ENCODE measurements at places on chromosomes 6 and 20. TPM values are rescaled to one million over a fixed set of nuclear protein-coding genes. Genes with fewer than 3 reads are reported as not detected.

DNA sequence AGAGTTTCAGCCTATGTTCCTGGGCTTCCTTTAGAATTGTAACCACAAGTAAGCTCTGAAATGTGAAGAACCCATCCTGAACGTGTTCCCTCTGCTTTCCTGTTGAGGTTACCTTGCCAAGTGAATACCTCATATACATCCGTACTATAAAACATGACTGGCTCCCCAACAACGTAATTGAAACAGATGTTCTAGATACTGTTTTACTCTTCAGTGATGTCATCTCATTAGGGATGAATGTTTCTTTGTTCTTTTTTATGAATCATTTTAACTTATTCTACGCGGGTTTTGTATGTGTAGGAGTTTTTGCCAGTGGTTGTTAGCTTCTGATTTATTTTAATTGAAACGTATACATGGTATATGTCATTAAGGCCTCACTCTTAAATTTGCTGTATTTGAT, 166.8 kb downstream of the SAMD5 start:
- DNase-seq, result no peak

GRCh38 chr6:106508834-106509233, 120.5 kb downstream of the RTN4IP1 start:
- DNase-seq, result no peak

DNA sequence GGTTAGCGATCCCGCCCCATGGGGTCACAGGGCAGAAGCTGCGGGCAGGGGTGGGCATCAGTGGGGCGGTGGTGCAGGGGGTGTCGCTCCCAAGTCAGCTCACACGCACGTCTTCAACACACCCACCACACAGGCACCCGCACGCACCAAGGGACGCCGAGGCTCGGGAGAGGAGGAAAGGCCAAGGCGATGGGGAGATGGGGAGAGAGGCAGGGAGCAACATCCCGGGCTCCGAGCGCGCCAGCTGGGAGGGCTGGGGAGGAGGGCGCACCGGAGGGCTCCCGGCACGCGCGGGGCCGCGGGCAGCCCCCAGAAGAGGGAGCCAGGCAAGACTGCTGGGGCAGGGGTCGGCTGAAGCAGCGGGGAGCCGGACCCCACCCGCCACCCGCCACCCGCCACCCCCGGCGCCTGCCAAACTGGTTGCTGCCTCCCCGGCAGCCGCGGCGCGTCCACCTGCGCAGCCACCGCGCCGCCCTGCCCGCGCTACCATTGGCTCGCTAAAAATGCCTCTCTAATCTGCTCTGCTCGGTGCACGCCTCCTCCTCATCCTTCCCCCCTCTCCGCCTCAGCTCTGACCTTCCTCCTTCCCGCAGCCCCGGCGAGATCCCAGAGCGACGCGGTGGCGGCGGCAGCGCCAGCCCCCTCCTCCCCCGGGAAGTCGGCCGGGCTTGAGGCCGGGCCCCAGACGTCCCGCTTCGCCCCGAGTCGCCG, at the start of gene PACSIN1:
Gene PACSIN1, plus strand, starts transcription at position 546 of the 711 bp plus-strand sequence. CDS start 60,230 bp downstream, outside the sequence.
- no peak for DNase-seq

DNA sequence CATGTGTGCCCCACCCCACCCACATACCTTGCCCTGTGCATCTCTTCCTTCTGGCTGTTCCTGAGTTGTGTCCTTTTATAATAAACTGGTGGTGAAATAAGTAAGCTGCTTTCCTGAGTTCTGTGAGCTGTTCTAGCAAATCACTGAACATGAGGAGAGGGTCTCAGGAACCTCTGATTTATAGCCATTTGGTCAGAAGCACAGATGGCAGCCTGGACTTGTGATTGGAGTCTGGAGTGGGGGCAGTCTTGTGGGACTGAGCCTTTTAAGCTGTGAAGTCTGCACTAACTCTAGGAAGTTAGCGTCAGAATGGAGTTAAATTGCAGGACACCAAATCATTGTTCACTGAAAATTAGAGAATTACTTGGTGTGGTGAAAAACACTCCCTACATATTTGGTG, 245.4 kb downstream of the LRFN2 start:
- DNase-seq, result no peak

- DNase-seq, result no peak
Observed at GRCh38 chr20:59124296-59125029, 39.2 kb upstream of the ZNF831 start.

The CTAGE9 gene
- total RNA-seq, result not detected

The NT5E gene
- total RNA-seq, result 6.4 TPM

The SPATA25 gene
- total RNA-seq, result 7.6 TPM

DNA sequence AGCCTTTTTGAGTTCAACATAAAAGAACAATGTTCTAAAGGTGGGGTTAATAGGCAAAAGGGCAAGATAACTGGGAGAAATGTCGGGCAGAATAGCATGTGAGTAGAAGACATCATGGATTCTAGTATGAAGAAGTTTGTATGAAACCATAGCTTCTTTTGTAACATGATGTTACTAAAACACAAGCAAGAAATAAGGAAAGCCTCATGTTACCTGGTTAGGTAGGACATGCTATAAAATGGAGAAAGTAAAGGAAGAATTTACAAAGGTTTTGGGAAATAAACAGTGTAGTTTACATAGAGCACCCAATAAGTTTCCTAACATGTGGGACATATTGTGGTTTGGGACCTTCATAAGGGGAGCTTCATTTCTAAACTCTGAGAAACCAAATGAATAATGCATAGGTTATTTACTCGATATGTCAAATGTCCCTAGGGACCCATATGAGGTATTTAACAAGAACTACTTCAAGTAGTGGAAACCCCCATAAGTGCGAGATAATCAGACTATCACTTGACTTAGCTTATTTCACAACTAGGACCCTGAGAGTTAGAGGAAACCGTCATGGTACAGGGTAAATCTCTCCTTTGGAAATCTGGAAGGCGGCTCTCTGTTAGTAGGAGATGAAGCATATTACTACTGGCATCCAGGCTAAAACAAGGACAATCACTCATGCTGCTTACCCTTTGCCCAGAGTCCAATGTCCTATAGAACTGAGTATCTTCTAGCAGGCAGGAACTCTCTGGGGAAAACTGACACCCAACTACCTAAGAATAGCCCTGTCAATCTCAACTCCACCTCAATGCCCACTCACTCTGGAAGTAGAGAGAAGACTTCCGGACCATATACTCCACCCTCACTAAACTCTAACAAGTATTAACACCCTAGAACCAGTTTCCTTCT, 57.5 kb downstream of the ILRUN start:
- DNase-seq, result peak; percentile 35

- no peak for DNase-seq
Observed at GRCh38 chr6:151181706-151182363, 57.9 kb upstream of the AKAP12 start.

The RRP36 gene
- total RNA-seq, result 184 TPM

Data from HepG2 (cell line).